HL-60 (cell line): ENCODE measurements at places on chromosomes 6 and 20.

GRCh38 chr20:25221592-25222460 lies 26.1 kb upstream of the PYGB start:
- no peak for DNase-seq

DNA sequence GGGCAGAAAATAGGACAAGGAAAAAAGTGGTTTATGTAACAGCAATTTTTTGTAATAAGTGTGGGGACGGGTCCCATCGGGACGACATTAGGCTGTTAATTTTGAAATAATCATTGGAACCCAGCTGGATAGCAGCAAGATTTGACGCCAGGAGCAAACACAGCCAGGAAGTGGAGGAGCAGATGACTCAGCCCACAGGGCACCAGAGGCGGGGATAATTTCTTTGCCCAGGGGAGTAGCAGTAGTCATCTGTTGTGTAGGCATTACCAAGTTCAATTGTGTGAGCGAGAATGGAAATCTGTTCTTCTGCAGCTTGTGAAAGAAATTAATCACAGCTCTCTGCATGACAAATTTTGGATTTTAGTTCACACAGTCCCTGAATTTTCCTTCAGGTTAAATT lies 22.6 kb upstream of the RIN2 start:
- peak; percentile 75 for DNase-seq

DNA sequence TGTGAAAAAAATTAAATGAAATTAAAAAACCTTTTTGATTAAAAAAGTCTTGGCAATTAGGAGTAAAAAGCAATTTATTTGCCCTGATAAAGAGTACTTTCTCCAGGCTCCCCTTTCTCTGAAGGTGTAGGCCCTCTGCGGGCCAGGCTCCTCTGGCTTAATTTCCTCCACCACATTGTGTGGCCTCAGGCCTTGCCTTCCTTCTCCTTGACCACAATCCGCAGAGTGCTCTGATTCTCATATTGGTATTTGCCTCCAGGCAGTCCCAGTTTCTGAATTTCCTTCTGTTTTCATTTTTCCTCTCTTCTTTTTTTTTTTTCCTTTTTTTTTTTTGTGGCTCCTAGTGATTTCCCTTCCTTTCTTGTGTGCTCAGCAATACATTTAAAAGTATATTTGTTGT lies 96.4 kb downstream of the AIG1 start:
- DNase-seq, result no peak

DNA sequence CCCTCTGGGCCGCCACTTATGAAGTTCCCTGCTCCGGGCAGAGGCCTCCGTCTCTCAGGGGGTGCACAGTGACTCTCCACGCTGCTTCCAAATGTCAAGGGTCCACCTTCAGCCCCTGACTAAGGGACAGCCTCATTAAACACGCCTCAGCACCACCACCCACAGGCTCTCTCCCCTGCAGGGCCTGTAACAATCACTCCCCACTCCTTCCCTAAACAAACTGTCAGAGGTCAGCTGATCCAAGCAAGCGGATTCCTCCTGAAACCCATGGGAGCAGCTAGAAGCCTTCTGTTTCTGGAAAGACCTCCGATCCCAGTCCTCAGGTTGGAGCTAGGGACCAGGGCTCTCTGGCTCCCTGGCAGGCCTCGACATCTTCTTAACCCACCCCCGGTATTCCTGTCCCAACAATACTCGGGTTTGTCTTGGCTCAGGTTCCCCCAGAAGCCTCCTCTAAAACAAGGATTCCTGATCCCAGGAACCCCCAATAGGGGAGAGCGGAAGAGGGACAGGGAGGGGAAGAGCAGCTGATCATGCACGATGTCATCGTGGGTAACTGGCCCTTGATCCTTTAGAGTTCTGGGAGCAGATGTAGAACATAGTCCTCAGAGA lies 181.0 kb downstream of the ZNF217 start:
- DNase-seq, result no peak

- no peak for DNase-seq
These were observed 124.7 kb upstream of the MARCKS start for GRCh38 chr6:113732384-113732966.

DNA sequence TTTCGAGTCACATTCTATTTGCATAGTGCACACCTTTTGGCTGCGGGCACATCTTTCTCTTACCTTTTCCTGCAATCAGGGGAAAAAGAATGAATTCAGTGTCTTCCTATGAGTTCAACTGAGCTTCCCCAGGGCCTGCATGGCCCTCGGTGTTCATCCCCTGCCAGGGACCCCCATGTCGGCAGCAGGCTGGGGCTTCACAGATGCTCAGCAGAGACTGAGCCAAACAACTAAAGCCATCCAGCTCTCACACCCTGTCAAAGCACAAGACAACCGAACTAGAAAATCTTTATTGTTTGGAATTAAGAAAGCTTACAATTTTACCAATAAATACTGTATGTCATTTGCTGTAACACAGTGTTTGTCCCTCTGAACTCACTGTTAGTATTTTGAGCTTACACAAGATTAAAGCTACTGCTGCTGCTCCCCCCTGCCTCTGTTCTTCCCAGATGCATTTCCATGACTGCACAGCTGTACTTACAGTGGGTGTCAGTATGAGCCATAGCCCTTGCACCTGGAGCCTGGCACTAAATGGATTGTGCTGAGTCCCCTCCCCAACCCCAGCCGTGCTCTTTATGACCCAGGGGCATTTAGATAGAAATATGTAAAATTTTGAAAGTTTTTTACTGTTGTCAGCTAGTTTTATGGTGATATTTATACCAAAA lies 205.8 kb downstream of the TMEM242 start:
- no peak for DNase-seq

DNA sequence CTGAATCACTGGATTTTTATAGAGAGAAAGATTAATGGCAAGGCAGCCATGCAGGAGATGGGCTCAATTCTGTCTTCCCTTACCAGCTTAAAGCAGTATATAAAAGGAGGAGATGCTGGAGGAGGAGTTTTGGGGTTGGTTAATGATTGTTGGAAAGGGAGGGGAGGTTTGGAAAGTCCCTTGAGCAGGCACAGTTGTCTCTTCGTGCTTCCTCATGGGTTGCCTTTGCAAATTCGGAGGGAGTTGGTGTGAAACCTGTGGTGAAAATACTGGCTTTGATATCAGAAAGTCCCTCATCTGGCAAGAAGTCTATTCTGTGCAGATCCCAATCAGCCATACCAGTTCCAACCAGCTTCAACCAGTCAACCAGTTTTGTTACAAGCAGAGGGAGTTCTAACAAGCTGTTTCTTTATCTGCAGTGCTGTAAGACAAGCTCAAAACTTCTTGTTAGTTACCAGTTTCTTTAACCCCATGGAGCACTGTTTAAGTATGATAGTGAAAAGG lies 107.0 kb downstream of the HIVEP1 start:
- DNase-seq, result no peak

DNA sequence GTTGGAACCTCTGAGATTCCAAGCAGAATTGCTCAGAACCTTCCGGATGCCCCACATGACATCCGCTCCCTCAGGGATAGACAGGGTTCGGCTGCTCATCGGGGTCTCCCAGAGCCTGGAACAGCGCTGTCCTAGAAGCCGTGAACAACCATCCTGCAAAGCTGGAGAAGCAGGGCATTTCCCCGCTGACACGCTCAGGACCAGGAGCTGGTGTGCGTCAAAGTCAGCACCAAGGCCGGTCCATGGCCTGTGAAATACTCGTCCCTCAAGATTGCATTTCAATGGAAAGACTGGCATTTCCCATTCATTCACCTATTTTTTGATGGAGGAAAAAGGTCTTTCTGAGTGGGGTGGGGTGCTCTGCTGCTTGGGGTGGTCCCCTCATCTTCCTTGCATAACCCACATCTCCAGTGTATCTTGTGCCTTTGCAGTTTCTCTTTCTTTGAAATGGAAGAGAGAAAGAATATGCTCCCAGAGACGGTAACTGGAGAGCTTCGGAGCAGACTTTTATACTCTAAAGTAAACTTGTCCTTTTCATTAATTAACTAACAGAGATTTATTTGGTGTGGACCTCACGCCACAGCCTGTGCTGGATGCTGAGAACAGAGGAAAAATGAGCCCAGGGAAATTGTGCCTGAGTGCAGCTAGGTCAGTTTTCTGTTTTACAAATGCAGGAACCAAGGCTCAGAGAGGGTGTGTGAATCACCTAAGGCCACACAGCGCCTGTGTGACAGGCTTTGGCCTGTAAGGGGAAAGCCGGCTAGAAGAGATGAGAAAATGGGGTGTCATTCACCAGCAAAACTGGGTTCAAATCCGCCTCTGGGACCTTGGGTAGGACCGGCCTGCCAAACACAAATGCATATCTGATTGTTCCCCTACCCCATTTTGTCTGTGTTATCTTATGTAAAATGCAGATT lies 52.4 kb downstream of the RBM38 start:
- no peak for DNase-seq

DNA sequence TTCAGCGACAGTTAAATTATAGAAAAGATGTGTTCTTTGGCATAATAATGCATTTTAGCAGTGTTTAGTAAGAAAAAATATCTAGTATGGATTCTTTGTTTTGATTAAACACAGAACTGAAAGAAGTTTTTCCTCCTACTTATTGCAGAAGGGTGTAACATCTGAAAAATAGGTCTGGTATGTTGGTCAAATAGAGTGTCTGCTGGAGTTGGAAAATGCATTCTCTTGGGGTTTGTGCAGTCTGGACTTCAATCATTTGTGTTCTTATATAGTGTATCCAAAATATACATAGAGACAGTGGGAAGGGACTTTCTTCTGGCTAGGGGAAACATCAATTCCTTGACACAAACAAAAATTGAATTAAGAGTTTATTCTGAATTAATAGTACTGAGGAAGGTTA lies 132.4 kb upstream of the MAN1A1 start:
- DNase-seq, result no peak

- peak; percentile 34 for DNase-seq
These were observed 78.7 kb upstream of the IFNGR1 start for GRCh38 chr6:137297887-137298286.

DNA sequence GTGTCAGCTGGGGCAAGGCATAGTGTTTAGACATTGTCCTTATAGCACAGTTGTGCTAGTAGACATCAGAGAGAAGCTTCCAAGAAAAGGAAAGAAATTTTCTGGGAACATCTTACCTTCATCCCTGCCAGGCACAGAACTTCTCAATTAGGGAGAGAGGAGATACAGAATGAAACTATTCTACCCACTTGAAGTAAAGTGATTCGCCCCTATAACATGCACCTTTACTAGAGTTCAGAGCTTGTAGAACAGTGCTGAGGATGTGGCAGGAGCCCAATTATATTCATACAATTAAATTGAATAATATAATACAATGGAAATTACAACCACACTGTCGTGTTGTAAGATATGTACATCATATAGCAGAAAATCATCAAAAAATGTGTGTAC lies 1063.9 kb upstream of the CITED2 start:
- no peak for DNase-seq

- no peak for DNase-seq
These were observed 5.5 kb downstream of the SFT2D1 start for GRCh38 chr6:166336847-166337246.

- DNase-seq, result no peak
These were observed 81.4 kb upstream of the ARID1B start for GRCh38 chr6:156695742-156696141.

GRCh38 chr6:168737481-168737880 lies 296.5 kb downstream of the SMOC2 start:
- no peak for DNase-seq

DNA sequence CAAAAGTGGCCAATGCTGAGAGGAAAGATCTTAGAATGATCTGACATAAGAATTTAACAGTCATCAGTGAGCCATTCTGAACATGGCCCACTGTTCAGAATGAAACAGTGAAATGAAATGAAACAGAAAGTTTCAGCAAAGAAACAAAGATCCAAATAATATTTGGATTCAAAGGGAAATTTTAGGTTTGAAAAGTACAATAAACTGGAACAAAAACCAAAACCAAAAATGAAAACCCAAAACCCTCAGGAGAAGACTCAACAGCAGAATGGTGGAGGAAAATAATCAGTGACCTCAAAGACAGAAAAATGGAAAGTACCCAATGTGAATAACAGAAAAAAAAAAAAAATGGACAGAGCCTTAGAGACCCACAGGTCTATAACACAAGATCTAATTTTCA lies 66.1 kb upstream of the EMILIN3 start:
- no peak for DNase-seq

- DNase-seq, result no peak
These were observed 53.2 kb downstream of the RIN2 start for GRCh38 chr20:19811231-19811630.

GRCh38 chr6:20365456-20365855 lies 36.2 kb upstream of the E2F3 start:
- no peak for DNase-seq

GRCh38 chr20:24962182-24962492 lies 13.1 kb downstream of the CST7 start:
- DNase-seq, result no peak

GRCh38 chr20:25282796-25283195 lies 34.9 kb downstream of the PYGB start:
- DNase-seq, result no peak

- no peak for DNase-seq
These were observed 501 bp upstream of the ELOVL5 start for GRCh38 chr6:53349209-53349693.

DNA sequence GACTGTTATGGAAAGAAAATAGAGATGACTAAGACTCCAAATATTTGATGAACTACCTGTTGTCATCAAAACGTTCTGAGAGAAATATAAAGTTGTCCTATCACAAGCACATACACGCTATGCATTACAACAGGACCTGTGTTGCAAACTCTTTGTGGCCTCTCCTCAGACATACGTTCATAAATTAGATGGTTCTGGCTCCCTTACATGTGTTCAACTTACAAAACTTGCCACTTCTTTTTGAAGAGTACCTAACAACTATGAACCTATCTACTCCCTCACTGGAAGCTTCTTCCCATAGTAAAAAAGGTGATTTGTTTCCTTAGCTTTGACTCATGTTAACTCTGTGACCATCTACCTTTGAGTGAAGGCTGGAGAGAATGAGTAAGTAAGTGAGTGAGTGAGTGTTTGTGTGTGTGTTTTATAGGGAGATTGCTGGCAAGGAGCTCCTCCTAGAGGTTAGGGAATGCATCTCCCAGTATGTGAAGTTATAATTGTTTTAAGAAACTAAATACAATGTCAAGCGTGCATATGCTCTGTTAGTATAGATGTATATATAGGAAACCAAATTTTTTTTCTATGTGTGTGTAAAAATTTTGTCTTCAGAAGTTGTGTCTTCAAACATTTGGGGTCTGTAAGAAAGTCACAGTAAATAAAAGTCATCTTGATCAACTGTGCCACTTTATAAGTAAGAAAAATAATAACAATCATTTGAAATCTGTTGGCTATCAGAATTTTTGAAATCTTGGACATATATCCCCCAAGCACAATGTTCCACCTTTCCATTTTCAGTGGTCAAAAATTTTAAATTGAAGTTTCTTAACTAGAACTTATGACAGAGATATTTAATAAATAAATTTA lies 1211.1 kb upstream of the GJE1 start:
- DNase-seq, result peak; percentile 56

DNA sequence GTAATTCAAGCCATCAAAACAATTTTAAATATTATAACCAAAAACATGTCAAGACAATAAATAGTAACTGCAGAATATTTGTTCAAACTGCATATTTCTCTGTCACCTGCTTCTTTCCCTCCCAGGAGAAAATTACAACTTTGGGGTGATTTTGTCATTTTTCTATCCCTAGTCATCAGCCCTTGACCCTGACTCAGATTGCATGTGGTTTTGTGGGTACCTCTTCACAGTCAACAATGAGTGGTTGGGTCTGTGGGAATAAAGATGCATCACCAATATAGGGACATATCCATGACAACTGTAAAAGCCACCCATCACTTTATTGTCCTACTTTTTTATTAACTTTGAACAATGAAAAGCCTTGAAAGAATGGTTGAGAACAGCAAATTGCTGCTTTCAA lies 7.3 kb downstream of the COL10A1 start:
- DNase-seq, result no peak

- DNase-seq, result no peak
These were observed 111.0 kb downstream of the EDN1 start for GRCh38 chr6:12401200-12401599.

GRCh38 chr6:98020222-98020621 lies 737.2 kb upstream of the MMS22L start:
- DNase-seq, result no peak
